Psoas muscle (tissue), 8 donors: ENCODE measurements at places on chromosomes 5 and 9. TPM values are rescaled to one million over a fixed set of nuclear protein-coding genes. Genes with fewer than 3 reads are reported as not detected.

GRCh38 chr9:69153707-69154521 is 20.2 kb upstream of the TJP2 start:
- no peak for DNase-seq

The FOXD4L4 gene
- polyA plus RNA-seq = 0.03 TPM

GRCh38 chr5:127609011-127609410 is 39.9 kb upstream of the CTXN3 start:
- no peak for DNase-seq

The ARHGEF37 gene
- 13.0 TPM for polyA plus RNA-seq

DNA sequence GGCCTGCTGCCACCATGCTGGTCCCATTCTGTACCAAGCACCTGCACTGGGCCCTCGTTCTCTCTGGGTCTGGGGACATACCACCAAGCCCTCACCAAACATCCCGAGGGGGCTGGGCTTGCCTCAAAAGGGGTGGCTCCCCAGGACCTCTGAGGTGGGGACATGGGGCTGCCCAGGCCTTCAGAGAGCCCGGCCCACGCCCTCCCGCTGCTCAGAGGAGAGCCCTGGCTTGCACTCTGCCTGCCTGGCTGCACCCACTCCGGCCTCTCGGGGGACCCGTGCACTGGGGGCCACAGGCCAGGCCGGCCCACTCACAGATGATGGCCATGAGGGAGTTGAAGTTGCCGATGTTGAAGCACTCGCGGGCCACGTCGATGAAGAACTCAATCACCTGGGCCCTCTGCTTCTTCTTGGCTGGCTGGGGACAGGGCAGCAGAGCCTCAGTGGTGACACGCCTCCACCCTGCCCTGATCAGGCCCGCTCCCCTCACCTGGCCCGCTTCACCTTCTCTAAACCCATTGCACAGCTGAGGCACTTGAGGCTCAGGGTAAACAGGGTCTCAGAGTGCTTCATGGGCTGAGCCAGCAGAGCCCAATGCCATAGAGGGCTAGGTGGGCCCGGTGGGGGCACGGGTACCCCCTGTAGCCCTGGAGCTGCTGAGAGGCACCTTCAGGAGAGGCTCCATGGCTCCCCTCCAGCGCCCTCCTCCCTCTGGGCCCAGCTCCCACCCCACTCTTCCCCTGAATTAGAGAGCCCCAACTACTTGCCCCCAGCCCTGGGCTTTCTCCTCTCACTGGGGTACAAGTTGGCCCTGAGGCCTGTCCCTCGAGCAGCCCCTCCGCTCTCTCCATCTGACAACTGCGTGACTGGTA is 47.7 kb upstream of the RNF130 start:
- no peak for DNase-seq

GRCh38 chr9:124652615-124653393 is 118.3 kb downstream of the NR6A1 start:
- peak; percentile 20 for DNase-seq

The TERT gene
- polyA plus RNA-seq = not detected

The NRG2 gene
- 4.6 TPM for polyA plus RNA-seq

- DNase-seq = no peak
These were observed 55.5 kb upstream of the MEF2C start for GRCh38 chr5:88938488-88938887.

The GFI1B gene
- 0.14 TPM for polyA plus RNA-seq

The TAF11L13 gene
- polyA plus RNA-seq = not detected

The BTNL3 gene
- 0.01 TPM for polyA plus RNA-seq

DNA sequence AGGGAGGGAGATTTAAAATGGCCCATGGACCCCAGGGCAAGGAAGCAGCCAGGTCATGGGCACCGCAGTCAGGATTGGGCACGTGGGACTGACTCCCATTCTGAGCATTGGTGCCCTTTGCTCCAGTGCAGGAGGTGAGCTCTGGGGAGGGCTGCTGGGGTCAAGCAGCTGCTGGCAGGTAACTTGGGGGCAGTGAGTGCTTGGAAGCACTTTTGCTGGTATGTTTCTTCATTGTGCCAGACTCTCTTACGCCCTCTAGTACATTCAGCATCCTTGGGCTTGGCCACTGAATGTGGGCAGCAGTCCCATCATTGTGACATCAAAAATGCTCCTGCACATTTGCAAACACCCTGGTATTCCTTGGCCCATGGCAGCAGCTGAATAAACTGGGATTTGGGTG is 32.7 kb downstream of the PRRC2B start:
- peak; percentile 69 for DNase-seq

DNA sequence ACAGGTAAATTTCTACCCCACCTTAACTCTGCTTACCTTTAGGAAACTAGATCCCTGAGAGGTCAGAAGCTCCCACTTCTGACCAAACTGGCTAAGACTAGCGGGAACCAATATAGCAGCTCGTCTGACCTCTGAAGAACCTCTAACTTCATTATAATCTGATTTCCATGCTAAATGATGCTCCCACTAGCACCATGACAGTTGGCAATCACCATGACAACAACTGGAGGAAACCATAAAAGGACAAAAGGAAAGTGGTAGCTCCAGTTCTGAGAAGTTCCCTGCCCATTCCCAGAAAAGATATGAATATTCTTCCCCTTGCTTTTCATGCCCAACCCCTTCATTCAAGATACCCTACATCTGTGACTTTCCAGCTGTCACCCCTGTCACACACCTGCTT is 483.3 kb downstream of the CTNND2 start:
- no peak for DNase-seq

DNA sequence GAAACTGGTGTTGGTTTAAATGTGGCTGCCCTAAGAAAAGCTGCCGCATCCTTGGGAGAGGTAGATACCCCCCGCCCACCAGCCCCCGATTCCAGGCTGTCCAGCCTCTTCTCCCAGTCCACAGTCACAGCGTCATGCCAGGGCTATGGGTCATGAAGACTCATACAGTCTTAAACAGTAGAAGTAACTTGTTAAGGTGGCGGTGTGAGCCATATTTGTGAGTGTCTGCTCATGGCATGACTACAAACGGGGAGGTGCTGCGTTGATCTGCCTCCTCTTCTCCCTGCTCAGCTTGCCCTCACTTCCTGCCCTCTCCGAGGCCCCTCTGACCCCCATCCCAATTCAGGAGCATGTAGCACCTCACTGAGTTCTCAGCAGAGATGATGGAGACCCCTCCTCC is 20.8 kb downstream of the FGD3 start:
- no peak for DNase-seq

DNA sequence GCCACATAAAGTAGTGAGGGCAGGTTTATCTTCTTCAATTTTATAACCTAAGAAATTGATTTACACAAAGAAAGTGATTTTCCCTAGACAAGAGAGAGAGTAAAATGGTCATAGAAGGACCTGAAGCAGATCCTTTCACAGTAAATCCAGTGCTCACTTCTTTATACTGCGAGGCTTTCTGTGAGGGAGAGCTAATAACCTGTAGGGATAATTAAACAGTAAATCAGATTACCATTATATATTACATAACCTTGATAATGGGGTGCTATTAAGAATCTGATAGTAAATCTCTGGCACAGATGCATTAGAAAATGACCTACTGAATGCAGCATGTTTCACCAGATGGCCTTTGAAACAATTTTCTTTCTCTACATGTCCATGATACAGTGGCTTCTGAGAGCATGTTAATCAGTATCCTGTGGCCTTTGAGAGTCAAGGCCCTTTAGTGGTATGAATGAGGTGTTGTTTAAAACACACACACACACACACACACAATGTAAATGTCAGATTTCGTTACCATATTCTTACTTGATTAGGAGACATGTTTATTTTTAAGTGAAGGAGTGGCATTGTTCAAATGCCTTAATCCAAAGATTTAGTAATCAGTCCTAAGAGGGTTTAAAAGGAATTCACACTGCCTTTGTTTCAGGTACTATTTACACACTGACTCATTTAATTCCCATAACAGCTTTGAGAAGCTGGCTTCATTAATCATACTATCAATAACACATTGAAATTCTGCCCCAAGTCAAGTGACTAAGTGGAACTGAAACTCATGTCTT is 124.7 kb downstream of the ALDH1A1 start:
- no peak for DNase-seq

The GFRA3 gene
- polyA plus RNA-seq = 0.10 TPM

The FIBCD1 gene
- not detected for polyA plus RNA-seq

GRCh38 chr5:163347671-163348070 is 89.7 kb upstream of the CCNG1 start:
- no peak for DNase-seq

The PARP8 gene
- polyA plus RNA-seq = 0.61 TPM

DNA sequence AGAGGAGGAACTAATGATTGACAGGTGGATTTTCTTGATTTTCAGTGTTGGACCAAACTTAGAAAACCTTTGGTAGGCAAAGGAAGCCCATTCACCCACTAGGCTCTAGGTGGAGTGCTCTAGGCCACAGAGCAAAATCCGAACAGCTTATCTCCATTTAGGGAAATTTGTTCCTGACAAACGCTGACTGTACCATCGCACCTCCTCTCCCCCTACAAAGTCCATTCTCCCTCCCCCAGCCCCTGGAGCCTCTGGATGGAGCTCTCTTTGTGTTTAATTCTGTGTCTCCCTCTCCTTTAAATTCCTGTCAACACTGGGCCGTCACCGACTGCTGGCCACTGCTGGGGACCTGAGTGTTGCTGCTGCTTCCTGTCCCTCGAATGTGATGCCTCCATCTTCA is 350.1 kb upstream of the IRX2 start:
- DNase-seq = no peak

The GNE gene
- 6.1 TPM for polyA plus RNA-seq

GRCh38 chr5:110177729-110178128 is 488.0 kb downstream of the MAN2A1 start:
- DNase-seq = no peak

DNA sequence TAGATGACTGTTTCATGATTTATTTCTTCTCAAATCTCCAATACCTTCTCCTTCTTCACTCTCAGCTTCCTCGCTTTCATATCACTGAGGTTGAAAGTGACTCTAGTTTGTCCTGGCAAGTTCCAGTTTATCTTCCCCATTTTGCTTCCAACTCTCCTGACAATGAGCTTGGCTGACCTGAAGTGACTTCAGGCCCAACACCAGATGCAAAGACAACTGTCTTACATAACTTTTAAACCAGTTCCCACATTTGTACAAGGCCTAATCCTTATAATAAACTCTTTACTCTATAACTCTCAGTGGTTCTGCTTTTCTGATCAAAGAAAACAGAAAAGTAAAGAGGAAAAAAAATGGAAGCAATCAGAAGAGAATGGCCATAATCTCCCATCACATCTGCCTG is 22.0 kb downstream of the GNG10 start:
- no peak for DNase-seq

- DNase-seq = peak; percentile 24
These were observed 28.2 kb downstream of the EXOC3 start for GRCh38 chr5:470961-471749.

GRCh38 chr9:97528529-97529230 is 27.2 kb downstream of the TMOD1 start:
- no peak for DNase-seq

DNA sequence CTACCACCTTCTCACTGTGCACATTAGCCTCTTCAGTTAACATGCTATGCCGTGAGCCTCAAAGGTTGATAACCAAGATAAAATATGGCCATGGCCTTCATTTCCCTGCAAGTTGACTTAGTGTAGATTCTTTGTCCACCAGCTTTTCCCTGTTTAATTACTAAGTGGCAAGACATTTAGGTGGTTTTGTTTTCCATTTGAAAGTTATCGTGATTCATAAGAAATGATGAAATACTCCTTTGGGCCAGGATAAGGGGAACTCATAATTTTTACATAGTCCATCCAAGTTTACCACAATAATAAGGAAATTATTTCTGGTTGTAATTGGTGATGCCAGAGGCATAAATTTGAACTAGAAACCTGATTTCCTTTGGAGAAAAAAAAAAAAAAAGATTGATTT is 609.6 kb downstream of the TAF11L14 start:
- no peak for DNase-seq

- DNase-seq = no peak
These were observed 269.5 kb downstream of the SEC61B start for GRCh38 chr9:99491408-99492158.

- DNase-seq = no peak
These were observed 6.5 kb downstream of the CD74 start for GRCh38 chr5:150406103-150406722.

DNA sequence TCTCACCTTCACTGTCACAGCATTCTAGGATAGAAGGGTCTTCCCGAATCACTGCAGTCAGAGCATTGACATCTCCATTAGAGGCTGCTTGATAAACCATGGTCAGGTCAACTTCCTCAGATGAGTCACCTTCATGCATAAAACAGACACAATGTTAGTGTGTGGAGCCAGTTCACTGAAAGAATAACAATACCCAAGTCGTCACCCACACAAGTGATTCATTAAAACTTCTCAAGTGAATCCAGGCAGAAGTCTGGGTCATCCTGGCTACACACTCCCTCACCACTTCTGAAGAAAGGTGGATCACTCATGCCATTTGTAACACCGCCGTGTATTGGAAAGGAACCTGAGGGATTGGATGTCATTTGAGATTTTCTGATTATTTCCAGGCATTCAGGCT is 49.6 kb downstream of the ANKRD55 start:
- no peak for DNase-seq

The F2RL2 gene
- not detected for polyA plus RNA-seq

GRCh38 chr5:166349046-166349445 is 1942.4 kb upstream of the WWC1 start:
- no peak for DNase-seq

DNA sequence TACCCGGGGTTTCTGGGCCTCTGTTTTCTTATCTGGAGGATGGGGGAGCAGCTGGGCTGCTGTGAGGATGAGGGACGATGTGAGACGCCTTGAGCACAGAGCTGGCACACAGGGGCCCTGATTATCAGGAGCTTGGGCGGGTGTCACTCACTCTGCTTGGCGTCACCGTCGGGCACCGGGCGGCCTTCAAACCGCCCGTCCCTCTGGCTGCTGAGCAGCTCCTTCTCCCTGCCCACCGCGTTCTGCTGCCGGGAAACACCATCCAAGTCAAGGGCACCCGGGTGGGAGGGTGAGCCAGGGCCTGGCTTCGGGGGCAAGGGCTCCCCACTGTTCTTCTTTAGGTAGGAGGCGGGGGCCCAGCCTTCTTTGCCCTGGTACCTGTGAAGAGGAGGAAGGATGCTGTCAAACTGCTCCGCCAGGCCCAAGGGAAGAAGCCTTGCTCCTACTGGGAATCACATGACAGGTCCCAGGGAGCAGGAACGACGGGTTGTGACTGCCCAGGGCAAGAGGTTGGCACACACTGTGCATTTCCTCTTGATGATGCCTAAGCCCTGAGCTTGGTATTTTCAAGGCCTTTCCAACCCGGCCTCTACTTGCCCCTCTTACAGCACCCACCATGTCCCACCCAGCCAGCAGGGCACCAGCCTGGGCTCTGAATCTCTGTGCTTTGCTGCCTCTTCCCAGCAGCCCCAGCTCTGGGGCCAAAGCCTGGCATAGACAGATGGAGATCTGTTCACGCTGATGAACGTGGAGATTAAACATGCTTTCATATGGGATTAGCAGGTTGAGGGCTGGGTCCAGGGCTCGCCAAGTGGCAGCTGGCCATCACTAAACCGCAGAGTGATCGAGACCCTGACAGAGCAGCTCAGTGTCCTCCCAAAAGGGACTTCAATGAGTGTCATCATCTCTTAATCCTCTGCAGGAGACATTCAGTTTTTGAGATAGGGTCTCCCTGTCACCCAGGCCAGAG is 66.9 kb upstream of the UBTD2 start:
- DNase-seq = no peak

The ROPN1L gene
- 0.38 TPM for polyA plus RNA-seq
